ENCODE measurements at places on chromosomes 7 and 10. TPM values are rescaled to one million over a fixed set of nuclear protein-coding genes. Genes with fewer than 3 reads are reported as not detected.

DNA sequence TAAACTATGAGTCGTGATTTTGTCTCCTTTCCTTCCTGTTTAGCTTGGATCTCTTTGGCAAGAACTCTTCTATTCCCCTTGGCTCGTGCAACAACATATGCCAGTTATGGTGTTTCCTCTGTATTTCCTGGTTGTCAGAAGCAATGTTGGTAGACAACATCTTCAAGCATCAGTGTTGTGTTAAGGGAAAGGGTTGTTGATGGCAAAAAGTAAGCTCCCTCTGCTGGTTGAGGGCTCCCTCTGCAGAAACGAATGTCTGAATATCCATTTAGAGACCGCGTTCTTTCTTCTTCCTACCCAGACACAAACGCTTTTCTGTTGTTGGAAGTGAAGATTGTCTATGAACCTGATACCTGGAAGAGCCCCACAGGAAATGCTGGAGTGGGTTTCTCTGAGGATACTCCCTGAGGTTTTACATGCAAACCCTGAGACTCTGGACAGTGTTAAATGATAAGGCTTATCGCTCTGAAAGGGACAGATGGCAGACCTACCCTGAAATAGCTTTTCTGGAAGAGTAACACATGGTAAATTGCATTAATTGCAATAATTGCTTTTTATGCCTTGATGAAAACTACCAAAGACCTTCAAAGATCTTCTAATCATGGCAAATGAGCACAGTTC, 23.5 kb upstream of the C1QL3 start:
- H3K36me3 ChIP-seq: no peaks in the 10 kb centered on the region
- no peaks in the 10 kb centered on the region for H3K27me3 ChIP-seq
- H3K4me3 ChIP-seq: no peak overlapping the region
- DNase-seq: no peak

GRCh38 chr7:120272261-120272660, 714 bp upstream of the KCND2 start:
- no peaks in the 10 kb centered on the region for H3K36me3 ChIP-seq
- no peak for DNase-seq
- no peaks in the 10 kb centered on the region for H3K4me1 ChIP-seq
- H3K4me3 ChIP-seq: peak overlapping the region; percentile 66

CCDC3 gene
- 4.7 TPM for total RNA-seq

GRCh38 chr10:9786576-9786975, 1231.1 kb upstream of the CELF2 start:
- H3K27me3 ChIP-seq: no peaks in the 10 kb centered on the region
- no peaks in the 10 kb centered on the region for H3K4me1 ChIP-seq
- H3K27ac ChIP-seq: no peak overlapping the region
- H3K4me3 ChIP-seq: no peak overlapping the region

ADAM12 gene
- total RNA-seq: 0.68 TPM

GRCh38 chr7:1163121-1163520, 3.1 kb upstream of the ZFAND2A start:
- peaks cover 37% of the 10 kb centered on the region for H3K36me3 ChIP-seq
- H3K4me1 ChIP-seq: peaks cover 9% of the 10 kb centered on the region
- no peak for DNase-seq
- no peaks in the 10 kb centered on the region for H3K27me3 ChIP-seq

CYP26C1 gene
- total RNA-seq: not detected

EVX1 gene
- total RNA-seq: not detected

MRPL32 gene
- total RNA-seq: 51.7 TPM

GRCh38 chr10:76126607-76127527, 695.4 kb downstream of the LRMDA start:
- no peak for DNase-seq
- no peaks in the 10 kb centered on the region for H3K4me1 ChIP-seq
- no peak overlapping the region for H3K4me3 ChIP-seq

DNA sequence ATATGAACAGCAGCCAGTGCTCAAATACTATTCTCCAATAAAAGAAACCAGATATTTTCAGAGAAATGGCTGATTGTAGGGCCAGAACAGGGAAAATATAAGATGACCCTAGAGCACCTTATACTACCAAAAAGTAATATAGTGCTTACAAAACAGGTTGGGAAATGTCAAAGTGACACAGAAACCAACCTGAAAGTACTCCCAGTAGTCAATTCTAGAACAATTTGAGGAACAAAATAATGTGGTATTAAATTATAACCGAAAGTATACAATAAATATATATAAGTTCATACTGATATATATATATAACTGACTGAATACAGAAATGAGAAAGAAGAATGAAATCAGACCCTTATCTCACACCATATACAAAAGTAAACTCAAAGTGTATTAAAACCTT, 657.2 kb upstream of the PHF14 start:
- H3K27me3 ChIP-seq: no peaks in the 10 kb centered on the region
- no peak overlapping the region for H3K4me3 ChIP-seq
- no peaks in the 10 kb centered on the region for H3K36me3 ChIP-seq
- H3K4me1 ChIP-seq: no peaks in the 10 kb centered on the region

SYT15B gene
- total RNA-seq: 1.5 TPM

GRCh38 chr7:158275711-158276413, 311.8 kb downstream of the PTPRN2 start:
- DNase-seq: no peak
- H3K4me1 ChIP-seq: no peaks in the 10 kb centered on the region
- H3K4me3 ChIP-seq: no peak overlapping the region
- H3K27ac ChIP-seq: no peak overlapping the region
- no peaks in the 10 kb centered on the region for H3K36me3 ChIP-seq

PROSER2 gene
- total RNA-seq: 2.8 TPM

IKZF1 gene
- 2.0 TPM for total RNA-seq

- no peak for DNase-seq
- no peaks in the 10 kb centered on the region for H3K4me1 ChIP-seq
- H3K27ac ChIP-seq: no peak overlapping the region
- H3K27me3 ChIP-seq: no peaks in the 10 kb centered on the region
These were observed 164.3 kb downstream of the BMPER start for GRCh38 chr7:34069676-34070075.

MLXIPL gene
- 65.2 TPM for total RNA-seq

CNPY1 gene
- total RNA-seq: not detected

GRCh38 chr7:7321681-7322080, 139.3 kb downstream of the C1GALT1 start:
- no peaks in the 10 kb centered on the region for H3K4me1 ChIP-seq
- no peaks in the 10 kb centered on the region for H3K36me3 ChIP-seq
- H3K27me3 ChIP-seq: no peaks in the 10 kb centered on the region
- no peak for DNase-seq

DNA sequence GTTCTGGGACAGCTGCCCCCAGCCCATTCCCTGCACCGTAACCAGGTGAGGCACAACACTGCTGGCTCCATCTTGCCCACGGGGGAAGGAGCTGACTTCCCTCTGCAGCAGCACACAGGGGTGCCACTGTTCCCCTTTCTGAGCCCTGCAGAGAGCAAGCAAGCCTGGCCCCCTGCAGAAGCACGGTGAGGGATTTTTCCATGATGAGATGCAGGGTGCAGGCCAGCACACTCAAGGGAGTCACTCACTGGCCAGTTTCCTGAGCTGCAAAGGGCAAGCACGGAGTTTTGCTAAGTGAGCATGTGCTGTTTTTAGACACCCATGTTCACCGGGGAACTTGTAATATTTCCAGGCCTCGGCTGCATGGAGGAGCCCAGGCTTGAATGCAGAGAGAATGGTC, 176.6 kb downstream of the PIP4K2A start:
- DNase-seq: no peak
- peaks cover 6% of the 10 kb centered on the region for H3K4me1 ChIP-seq
- H3K27ac ChIP-seq: no peak overlapping the region
- H3K27me3 ChIP-seq: no peaks in the 10 kb centered on the region

KCND2 gene
- 2.7 TPM for total RNA-seq

- no peaks in the 10 kb centered on the region for H3K4me1 ChIP-seq
- no peaks in the 10 kb centered on the region for H3K36me3 ChIP-seq
- no peak overlapping the region for H3K4me3 ChIP-seq
- H3K27me3 ChIP-seq: no peaks in the 10 kb centered on the region
- H3K27ac ChIP-seq: no peak overlapping the region
- DNase-seq: no peak
These were observed 53.1 kb upstream of the GTF2IRD1 start for GRCh38 chr7:74400420-74401136.

GRCh38 chr10:16470747-16471146, 33.9 kb downstream of the PTER start:
- no peak overlapping the region for H3K4me3 ChIP-seq
- DNase-seq: no peak
- H3K27me3 ChIP-seq: no peaks in the 10 kb centered on the region
- H3K36me3 ChIP-seq: no peaks in the 10 kb centered on the region
- H3K4me1 ChIP-seq: no peaks in the 10 kb centered on the region

TUBAL3 gene
- total RNA-seq: 0.16 TPM

GRCh38 chr10:92121686-92122492, 169.0 kb downstream of the CPEB3 start:
- H3K4me3 ChIP-seq: no peak overlapping the region
- H3K36me3 ChIP-seq: no peaks in the 10 kb centered on the region
- H3K4me1 ChIP-seq: peaks cover 53% of the 10 kb centered on the region

NANOS1 gene
- 59.4 TPM for total RNA-seq

AKR1C8 gene
- total RNA-seq: not detected

CYP2E1 gene
- 2.0 TPM for total RNA-seq

- peak overlapping the region; percentile 94 for H3K27ac ChIP-seq
- H3K36me3 ChIP-seq: no peaks in the 10 kb centered on the region
These were observed 4.3 kb downstream of the SVIL start for GRCh38 chr10:29630205-29631048.

GJD4 gene
- not detected for total RNA-seq

DNA sequence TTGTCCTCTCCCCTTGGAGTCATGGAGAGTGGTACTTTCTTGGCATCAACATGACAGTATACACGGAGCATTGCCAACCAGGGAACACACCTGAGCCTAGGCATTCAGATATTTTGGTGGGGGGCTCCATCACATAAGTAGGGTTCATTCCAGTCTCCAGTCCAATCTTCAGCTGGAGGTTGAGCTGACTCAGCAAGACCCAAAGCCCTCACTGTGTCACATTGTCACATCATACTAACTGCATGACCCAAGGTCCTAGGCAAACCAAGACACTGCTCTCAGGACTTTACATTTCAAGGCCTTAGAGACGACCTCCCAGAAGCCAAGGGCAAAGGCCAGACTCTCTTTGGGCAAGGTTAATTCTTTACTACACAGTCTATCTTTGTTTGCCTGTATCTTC, 190.1 kb downstream of the TMEM178B start:
- H3K27me3 ChIP-seq: no peaks in the 10 kb centered on the region
- no peak overlapping the region for H3K4me3 ChIP-seq
- no peaks in the 10 kb centered on the region for H3K36me3 ChIP-seq
- no peak overlapping the region for H3K27ac ChIP-seq
- no peaks in the 10 kb centered on the region for H3K4me1 ChIP-seq
- no peak for DNase-seq

- no peaks in the 10 kb centered on the region for H3K4me1 ChIP-seq
- no peak for DNase-seq
- no peaks in the 10 kb centered on the region for H3K36me3 ChIP-seq
These were observed 1302.3 kb downstream of the XPNPEP1 start for GRCh38 chr10:108620821-108621534.

DNA sequence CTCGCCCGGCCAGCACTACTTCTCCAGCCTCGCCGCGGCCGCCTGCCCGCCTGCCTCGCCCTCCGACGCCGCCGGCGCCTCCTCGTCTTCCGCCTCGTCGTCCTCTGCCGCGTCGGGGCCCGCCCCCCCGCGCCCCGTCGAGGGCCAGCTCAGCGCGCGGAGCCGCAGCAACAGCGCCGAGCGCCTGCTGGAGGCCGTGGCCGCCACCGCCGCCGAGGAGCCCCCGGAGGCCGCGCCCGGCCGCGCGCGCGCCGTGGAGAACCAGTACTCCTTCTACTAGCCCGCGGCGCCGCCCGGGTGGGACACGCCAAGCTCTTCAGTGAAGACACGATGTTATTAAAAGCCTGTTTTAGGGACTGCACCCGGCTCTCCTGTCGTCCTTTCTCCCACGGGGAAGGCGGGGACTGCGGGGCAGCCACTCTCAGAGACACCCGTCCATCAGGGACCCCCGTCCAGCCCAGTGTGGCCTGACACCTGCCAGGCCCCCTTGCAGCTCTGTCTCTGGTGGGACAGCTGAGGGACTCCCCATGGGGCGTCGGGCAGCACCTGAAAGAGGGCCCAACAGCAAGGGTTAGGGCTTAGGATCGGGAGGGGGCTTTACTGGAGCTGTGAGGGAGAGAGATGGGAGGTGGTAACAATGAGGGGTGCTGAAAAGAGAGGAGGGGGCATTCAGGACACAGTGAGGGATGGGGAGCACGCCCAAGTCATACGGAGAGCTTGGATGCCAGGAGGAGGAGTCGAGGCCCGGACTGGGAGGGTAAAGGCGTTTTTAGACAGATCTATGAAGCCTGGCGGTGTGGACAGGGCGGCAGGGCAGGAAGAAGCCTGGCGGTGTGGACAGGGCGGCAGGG, 34.7 kb downstream of the SPDYE6 start:
- DNase-seq: no peak
- H3K27ac ChIP-seq: no peak overlapping the region
- no peaks in the 10 kb centered on the region for H3K4me1 ChIP-seq
- H3K36me3 ChIP-seq: peaks cover 30% of the 10 kb centered on the region

STOX1 gene
- total RNA-seq: 0.57 TPM

PRSS37 gene
- not detected for total RNA-seq

GRCh38 chr7:87600130-87601124, at the start of gene ABCB1:
Gene ABCB1, minus strand, starts transcription at chr7:87600884. Its CDS starts 700 bp downstream, at chr7:87600184.
- no peaks in the 10 kb centered on the region for H3K36me3 ChIP-seq
- H3K4me3 ChIP-seq: peak within 1 kb of the TSS; percentile 68
- peak; percentile 69 for DNase-seq
- no peaks in the 10 kb centered on the region for H3K4me1 ChIP-seq
- H3K27ac ChIP-seq: no peak within 1 kb of the TSS

CRPPA gene
- 4.1 TPM for total RNA-seq

CCL24 gene
- total RNA-seq: not detected
